Colonic mucosa (tissue), 4 donors: ENCODE measurements at places on chromosomes 1 and 21. TPM values are rescaled to one million over a fixed set of nuclear protein-coding genes. Genes with fewer than 3 reads are reported as not detected.

DNA sequence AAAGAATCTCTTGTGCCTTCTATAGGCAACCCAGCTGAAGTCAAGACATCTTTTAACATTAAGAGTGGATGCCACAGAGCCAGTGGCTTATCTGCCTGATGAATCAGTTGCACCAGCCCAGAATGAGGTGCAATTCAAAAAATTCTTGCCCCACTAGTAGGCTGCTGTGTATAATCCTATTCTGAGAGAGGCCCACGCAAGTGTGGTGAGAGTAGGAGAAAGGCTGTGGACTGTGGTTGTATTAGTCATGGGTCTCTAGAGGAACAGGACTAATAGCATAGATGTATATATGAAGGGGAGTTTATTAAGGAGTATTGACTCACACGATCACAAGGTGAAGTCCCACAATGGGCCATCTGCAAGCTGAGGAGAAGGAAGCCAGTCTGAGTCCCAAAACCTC is 216.4 kb downstream of the LTN1 start:
- no peaks in the 10 kb centered on the region for H3K4me1 ChIP-seq
- H3K27ac ChIP-seq = no peak overlapping the region
- H3K4me3 ChIP-seq = no peak overlapping the region
- no peaks in the 10 kb centered on the region for H3K27me3 ChIP-seq

DNA sequence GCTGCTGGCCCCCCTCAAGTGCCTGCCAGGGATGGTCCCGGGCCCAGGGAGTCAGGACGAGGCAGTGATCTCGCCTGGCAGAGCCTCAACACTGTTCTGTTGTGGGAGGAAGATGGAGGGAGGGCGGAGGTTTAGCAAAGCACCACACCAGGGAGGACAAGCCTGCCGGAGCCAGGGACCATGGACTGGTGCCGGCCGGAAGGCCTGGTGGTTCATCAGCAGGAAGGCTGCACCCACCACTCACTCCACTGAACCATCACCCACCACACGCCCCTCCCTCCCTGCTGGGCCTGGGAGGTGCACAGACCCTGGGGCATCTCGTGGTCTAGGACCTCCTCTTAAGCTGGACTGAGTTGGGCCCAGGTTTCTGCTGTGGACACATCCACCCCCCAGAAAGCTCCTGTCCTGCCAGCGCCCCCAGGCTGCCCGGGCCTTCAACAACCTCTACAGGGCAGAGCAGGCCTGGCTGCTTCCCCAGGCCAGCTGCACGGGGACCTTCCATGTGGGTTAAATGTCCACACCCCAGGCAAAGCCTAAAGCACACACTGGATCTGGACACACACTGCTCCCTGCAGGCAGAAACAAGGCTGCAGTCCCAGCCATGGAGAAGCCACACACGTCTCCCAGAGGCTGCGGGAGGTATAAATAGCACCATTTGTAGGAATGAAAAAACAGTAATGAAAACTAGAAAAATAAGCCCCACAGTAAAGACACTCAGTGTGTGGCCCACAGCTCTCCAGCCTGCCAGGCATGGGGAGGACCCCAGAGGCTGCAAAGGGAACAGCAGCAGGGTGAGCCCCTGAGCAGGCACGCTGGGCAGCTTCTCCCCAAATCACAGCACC is 10.4 kb upstream of the TMEM240 start:
- H3K4me3 ChIP-seq = no peak overlapping the region
- H3K27me3 ChIP-seq = no peaks in the 10 kb centered on the region
- H3K4me1 ChIP-seq = no peaks in the 10 kb centered on the region
- DNase-seq = no peak

- DNase-seq = no peak
- peaks cover 6% of the 10 kb centered on the region for H3K36me3 ChIP-seq
- no peak overlapping the region for H3K4me3 ChIP-seq
Observed at GRCh38 chr21:42538479-42539275, 25.0 kb downstream of the SLC37A1 start.

GRCh38 chr1:32622806-32623681 is 27.3 kb downstream of the ZBTB8OS start:
- H3K4me3 ChIP-seq = no peak overlapping the region
- no peaks in the 10 kb centered on the region for H3K27me3 ChIP-seq
- H3K4me1 ChIP-seq = no peaks in the 10 kb centered on the region
- no peaks in the 10 kb centered on the region for H3K36me3 ChIP-seq

GRCh38 chr1:168317309-168317708 is 36.6 kb downstream of the TBX19 start:
- H3K4me3 ChIP-seq = no peak overlapping the region
- no peaks in the 10 kb centered on the region for H3K36me3 ChIP-seq
- H3K27ac ChIP-seq = no peak overlapping the region
- no peaks in the 10 kb centered on the region for H3K4me1 ChIP-seq
- no peak for DNase-seq
- no peaks in the 10 kb centered on the region for H3K27me3 ChIP-seq

DNA sequence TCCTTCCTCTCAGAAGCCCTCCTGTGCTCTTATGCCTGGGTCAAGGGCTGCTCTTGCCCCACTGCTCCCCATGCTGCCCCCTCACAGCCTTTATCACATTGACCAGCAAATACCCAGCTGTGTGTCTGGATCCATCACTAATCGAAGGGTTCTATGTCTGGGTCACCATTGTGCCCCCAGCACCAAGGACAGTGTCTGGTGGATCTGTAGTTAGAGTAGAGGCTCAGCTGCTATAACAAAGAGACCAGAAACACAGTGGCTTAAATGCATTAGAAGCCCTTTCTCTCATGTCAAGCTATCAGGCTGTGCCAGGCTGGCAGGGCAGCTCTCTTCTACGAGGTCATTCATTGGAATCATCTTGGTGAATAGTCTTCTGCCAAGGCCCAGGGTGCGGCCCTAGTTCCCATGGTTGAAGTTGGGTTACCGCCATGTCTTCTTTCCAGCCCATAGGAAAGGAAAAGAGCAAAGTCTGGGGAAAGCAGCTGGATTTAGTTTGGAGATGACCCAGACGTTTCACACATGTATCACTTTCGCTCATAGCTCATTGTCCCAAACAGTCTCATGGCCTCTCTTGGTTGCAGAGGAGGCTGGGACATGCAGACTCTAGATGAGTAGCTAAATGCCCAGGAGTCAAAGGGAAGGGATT is 32.2 kb downstream of the STUM start:
- no peaks in the 10 kb centered on the region for H3K36me3 ChIP-seq
- no peaks in the 10 kb centered on the region for H3K27me3 ChIP-seq
- DNase-seq = no peak
- H3K4me3 ChIP-seq = no peak overlapping the region
- H3K27ac ChIP-seq = no peak overlapping the region

GRCh38 chr1:44314452-44314851 is 40.6 kb downstream of the ERI3 start:
- no peaks in the 10 kb centered on the region for H3K27me3 ChIP-seq
- H3K4me3 ChIP-seq = no peak overlapping the region
- H3K27ac ChIP-seq = no peak overlapping the region
- no peaks in the 10 kb centered on the region for H3K4me1 ChIP-seq
- H3K36me3 ChIP-seq = no peaks in the 10 kb centered on the region

DNA sequence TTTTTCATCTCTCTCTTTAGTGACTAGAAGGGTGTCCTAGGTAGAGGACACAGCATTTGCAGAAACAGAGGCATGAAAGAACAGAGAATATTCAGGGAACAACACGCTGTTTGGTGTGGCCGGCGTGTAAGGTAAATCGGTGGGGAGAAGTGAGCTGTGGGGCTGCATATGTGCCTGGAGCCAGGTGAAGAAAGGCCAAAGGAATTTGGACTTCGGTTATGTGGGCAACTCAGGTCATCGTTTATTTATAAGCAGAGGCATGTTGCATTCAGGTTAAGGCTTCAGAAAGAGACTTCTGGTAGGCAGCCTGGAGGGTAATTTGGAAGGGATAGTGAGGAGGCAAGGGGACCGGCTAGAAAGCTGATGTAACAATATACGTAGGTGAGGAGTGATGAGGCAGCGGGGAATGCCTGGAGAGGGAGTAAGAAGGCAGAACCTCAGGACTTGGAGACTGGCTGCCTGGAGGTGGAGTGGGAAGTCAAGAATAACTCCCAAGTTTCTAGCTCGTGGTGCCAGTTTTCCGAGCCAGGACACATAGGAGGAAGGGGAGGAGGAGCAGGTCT is 64.1 kb upstream of the ACOT11 start:
- peaks cover 12% of the 10 kb centered on the region for H3K4me1 ChIP-seq
- no peak overlapping the region for H3K4me3 ChIP-seq
- no peaks in the 10 kb centered on the region for H3K36me3 ChIP-seq
- H3K27ac ChIP-seq = no peak overlapping the region

- no peaks in the 10 kb centered on the region for H3K36me3 ChIP-seq
- no peak overlapping the region for H3K27ac ChIP-seq
- no peak overlapping the region for H3K4me3 ChIP-seq
- no peaks in the 10 kb centered on the region for H3K27me3 ChIP-seq
Observed at GRCh38 chr1:20981915-20982314, 194.8 kb downstream of the EIF4G3 start.

DNA sequence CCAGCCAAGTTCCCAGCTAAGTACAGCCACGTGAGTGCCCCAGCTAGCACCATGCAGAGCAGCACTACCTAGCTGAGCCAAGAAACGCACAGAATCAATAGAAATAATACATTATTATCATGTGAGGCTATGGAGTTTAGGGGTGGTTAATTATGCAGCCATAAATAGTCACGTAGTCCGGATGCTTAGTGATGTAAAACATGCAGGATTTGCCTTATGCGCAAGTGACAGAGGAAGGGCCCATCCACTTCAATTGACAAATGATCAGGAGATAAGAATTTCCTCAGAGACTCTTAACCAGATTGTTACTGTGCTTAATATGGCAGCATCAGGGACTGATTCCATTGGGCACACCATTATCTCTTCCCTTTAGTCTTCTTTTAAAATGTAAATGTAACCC is 44.8 kb upstream of the DUSP10 start:
- H3K36me3 ChIP-seq = no peaks in the 10 kb centered on the region
- H3K27ac ChIP-seq = no peak overlapping the region
- DNase-seq = no peak
- no peak overlapping the region for H3K4me3 ChIP-seq

GRCh38 chr1:98675282-98675681 is 13.8 kb downstream of the SNX7 start:
- no peaks in the 10 kb centered on the region for H3K4me1 ChIP-seq
- H3K27ac ChIP-seq = no peak overlapping the region
- H3K36me3 ChIP-seq = no peaks in the 10 kb centered on the region
- H3K27me3 ChIP-seq = no peaks in the 10 kb centered on the region
- no peak for DNase-seq

GRCh38 chr1:200907611-200908097 is 13.0 kb downstream of the INAVA start:
- no peaks in the 10 kb centered on the region for H3K27me3 ChIP-seq
- H3K4me1 ChIP-seq = peaks cover 24% of the 10 kb centered on the region
- DNase-seq = no peak
- no peaks in the 10 kb centered on the region for H3K36me3 ChIP-seq
- no peak overlapping the region for H3K4me3 ChIP-seq

DNA sequence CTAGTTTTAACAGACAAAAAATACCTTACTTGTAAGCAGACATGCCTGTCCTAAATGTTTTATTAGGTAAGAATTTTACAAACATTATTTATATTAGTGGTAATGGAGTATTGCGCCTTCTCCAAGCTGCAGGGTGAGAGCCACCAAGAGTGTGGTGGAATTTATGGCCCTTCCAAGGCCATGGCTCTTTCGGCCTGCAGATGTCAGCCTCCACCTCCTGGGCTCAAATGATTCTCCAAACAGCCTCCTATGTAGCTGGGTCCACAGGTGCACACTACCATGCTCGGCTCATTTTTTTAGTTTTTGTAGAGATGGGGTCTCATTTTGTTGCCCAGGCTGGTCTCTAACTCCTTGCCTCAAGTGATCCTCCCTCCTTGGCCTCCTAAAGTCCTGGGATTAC is 56.3 kb downstream of the ITGB3BP start:
- no peaks in the 10 kb centered on the region for H3K36me3 ChIP-seq
- DNase-seq = no peak
- H3K27ac ChIP-seq = no peak overlapping the region

DNA sequence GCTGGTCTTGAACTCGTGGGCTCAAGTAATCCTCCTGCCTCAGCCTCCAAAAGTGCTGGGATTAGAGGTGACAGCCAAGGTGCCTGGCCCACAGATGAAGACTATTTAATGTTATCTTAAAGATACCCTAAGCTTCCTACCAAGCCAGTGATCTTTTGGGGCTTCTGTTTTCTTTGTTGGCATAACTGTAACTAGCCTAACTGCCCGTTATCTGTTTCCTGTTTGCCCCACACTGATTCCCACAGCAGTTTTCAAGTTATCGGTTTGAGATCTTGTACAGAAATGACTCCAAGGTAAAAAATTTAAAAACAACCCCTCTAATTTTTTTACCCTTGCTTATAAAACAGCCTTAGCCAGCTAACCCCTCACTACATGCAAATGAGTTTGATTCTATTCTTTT is 12.4 kb downstream of the SELL start:
- no peak for DNase-seq
- no peaks in the 10 kb centered on the region for H3K27me3 ChIP-seq
- no peaks in the 10 kb centered on the region for H3K4me1 ChIP-seq
- H3K4me3 ChIP-seq = no peak overlapping the region
- no peaks in the 10 kb centered on the region for H3K36me3 ChIP-seq
- no peak overlapping the region for H3K27ac ChIP-seq

GRCh38 chr1:234970401-234970730 is 158.3 kb downstream of the TOMM20 start:
- H3K4me1 ChIP-seq = peaks cover 6% of the 10 kb centered on the region
- no peaks in the 10 kb centered on the region for H3K36me3 ChIP-seq
- H3K4me3 ChIP-seq = no peak overlapping the region
- no peaks in the 10 kb centered on the region for H3K27me3 ChIP-seq
- no peak for DNase-seq

- no peak for DNase-seq
- no peaks in the 10 kb centered on the region for H3K27me3 ChIP-seq
- H3K4me3 ChIP-seq = no peak overlapping the region
- no peaks in the 10 kb centered on the region for H3K4me1 ChIP-seq
- H3K36me3 ChIP-seq = no peaks in the 10 kb centered on the region
Observed at GRCh38 chr1:213041443-213041842, 9.6 kb upstream of the RPS6KC1 start.

- no peaks in the 10 kb centered on the region for H3K36me3 ChIP-seq
- H3K4me1 ChIP-seq = no peaks in the 10 kb centered on the region
- DNase-seq = no peak
- H3K4me3 ChIP-seq = no peak overlapping the region
- no peaks in the 10 kb centered on the region for H3K27me3 ChIP-seq
Observed at GRCh38 chr1:242530761-242531160, 6.3 kb upstream of the PLD5 start.

- no peaks in the 10 kb centered on the region for H3K27me3 ChIP-seq
- H3K27ac ChIP-seq = no peak overlapping the region
- DNase-seq = no peak
- H3K4me3 ChIP-seq = no peak overlapping the region
- no peaks in the 10 kb centered on the region for H3K36me3 ChIP-seq
Observed at GRCh38 chr1:93649231-93649630, 32.4 kb downstream of the BCAR3 start.

DNA sequence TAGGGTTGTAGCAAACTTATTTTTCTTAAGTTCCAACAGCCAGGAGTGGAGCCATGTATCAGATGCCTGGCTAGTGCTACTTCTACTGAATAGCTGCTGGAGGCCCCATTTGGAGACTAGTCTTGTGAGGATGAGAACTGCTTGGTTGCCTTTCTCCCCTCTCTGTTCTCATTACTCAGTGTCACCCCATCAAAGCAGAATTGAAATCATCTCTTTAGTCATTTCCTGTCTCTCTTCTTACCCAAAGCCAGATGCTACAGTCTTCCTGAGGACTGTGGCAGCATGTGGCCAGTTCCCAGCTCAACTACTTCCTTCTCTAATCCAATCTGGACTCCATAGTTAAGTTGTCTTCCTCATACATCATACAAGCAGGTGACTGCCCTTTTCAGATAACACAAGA is 197.5 kb downstream of the BRINP2 start:
- no peak overlapping the region for H3K4me3 ChIP-seq
- no peak for DNase-seq
- H3K27ac ChIP-seq = no peak overlapping the region
- no peaks in the 10 kb centered on the region for H3K4me1 ChIP-seq
- H3K36me3 ChIP-seq = no peaks in the 10 kb centered on the region

The PADI3 gene
- total RNA-seq = 0.13 TPM

The AMY1A gene
- not detected for total RNA-seq

The COL9A2 gene
- total RNA-seq = 4.0 TPM
